ENCODE measurements at places on chromosomes 6 and 20. TPM values are rescaled to one million over a fixed set of nuclear protein-coding genes. Genes with fewer than 3 reads are reported as not detected.

- no peak for DNase-seq
- peaks cover 36% of the 10 kb centered on the region for H3K4me1 ChIP-seq
- no peak overlapping the region for H3K4me3 ChIP-seq
- no peak overlapping the region for H3K27ac ChIP-seq
Measured at GRCh38 chr20:62743777-62744317, 35.2 kb downstream of the NTSR1 start.

DNA sequence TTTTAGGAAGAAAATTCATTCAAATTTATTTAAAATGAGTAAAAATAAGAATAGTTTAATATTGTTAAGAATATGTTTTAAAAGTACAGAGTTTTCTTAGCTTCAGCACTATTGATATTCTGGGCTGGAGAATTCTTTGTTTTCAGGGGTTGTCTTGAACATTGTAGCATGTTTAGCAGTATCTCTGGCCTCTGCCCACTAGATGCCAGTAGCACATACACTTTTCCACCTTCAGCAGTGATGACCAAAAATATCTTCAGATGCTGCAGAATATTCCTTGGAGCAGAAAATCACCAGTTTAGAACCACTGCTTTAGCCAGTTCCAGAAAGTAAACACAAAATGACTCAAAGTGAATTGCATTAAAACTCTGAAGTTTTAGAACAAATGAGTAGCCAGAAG lies 19.4 kb upstream of the SDHAF4 start:
- no peaks in the 10 kb centered on the region for H3K4me1 ChIP-seq
- H3K27ac ChIP-seq: no peak overlapping the region
- H3K4me3 ChIP-seq: no peak overlapping the region
- no peak for DNase-seq

- H3K27me3 ChIP-seq: peaks cover 2% of the 10 kb centered on the region
- H3K27ac ChIP-seq: peak overlapping the region; percentile 84
- H3K4me3 ChIP-seq: peak overlapping the region; percentile 41
- peak; percentile 88 for DNase-seq
Measured at GRCh38 chr6:85460921-85461797, 11.3 kb downstream of the NT5E start.

- no peaks in the 10 kb centered on the region for H3K27me3 ChIP-seq
- H3K4me3 ChIP-seq: no peak overlapping the region
- H3K36me3 ChIP-seq: peaks cover 9% of the 10 kb centered on the region
- no peak overlapping the region for H3K27ac ChIP-seq
- DNase-seq: no peak
Measured at GRCh38 chr20:49684335-49684997, 29.2 kb downstream of the B4GALT5 start.

DNA sequence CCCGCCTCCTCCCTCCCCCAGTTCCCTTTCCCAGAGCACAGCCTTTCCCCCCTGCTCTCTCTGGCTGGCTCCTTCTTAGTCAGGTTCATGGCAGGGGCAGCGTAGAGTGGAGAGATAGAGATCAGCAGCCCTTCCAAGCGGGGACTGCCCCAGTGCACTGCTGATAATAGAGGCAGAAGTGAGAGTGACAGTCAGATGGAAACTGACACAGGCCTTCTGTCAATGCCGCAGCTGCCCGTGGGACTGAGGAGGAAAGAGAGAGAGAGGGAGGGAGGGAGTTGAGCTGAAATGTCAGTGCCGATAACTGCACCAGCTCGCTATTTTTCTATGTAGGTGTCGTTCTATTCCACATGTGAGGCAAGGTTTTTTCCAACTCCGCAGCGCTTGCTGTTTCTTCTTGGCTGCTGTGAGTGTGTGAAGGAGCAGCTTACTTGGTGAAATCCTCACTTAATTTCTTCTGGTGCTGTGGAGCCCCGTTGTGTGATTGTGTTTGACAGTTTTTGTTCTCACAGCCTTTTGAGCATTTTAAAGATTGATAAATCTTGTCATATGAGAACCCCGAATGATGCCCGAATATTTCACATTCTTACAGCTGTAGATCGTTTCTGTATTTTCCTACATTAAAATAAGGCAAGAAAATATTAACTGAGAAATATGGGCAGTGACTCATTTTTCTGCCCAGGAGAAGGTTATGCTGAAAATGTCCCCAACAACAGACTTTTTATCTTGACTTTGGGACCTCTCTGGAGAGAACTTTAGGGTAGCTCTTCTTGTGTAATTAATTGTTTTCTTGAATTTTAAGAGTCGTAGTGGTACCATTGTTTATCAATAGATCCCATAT lies 386.4 kb upstream of the MMS22L start:
- DNase-seq: peak; percentile 41
- no peaks in the 10 kb centered on the region for H3K4me1 ChIP-seq
- no peaks in the 10 kb centered on the region for H3K36me3 ChIP-seq
- H3K27me3 ChIP-seq: no peaks in the 10 kb centered on the region
- H3K4me3 ChIP-seq: no peak overlapping the region

GRCh38 chr20:23286346-23286745 lies 64.2 kb upstream of the NXT1 start:
- no peak overlapping the region for H3K27ac ChIP-seq
- H3K4me3 ChIP-seq: no peak overlapping the region
- peaks cover 2% of the 10 kb centered on the region for H3K27me3 ChIP-seq
- no peak for DNase-seq

- no peak overlapping the region for H3K27ac ChIP-seq
- H3K36me3 ChIP-seq: no peaks in the 10 kb centered on the region
- H3K4me1 ChIP-seq: peaks cover 11% of the 10 kb centered on the region
- peaks cover 82% of the 10 kb centered on the region for H3K27me3 ChIP-seq
Measured at GRCh38 chr6:108132863-108133262, 33.0 kb upstream of the NR2E1 start.

- H3K4me1 ChIP-seq: no peaks in the 10 kb centered on the region
- H3K4me3 ChIP-seq: no peak overlapping the region
Measured at GRCh38 chr6:81969814-81970213, 217.3 kb upstream of the TENT5A start.

- DNase-seq: no peak
- H3K4me3 ChIP-seq: no peak overlapping the region
- H3K36me3 ChIP-seq: no peaks in the 10 kb centered on the region
Measured at GRCh38 chr6:160293844-160294243, 35.2 kb upstream of the SLC22A2 start.

DNA sequence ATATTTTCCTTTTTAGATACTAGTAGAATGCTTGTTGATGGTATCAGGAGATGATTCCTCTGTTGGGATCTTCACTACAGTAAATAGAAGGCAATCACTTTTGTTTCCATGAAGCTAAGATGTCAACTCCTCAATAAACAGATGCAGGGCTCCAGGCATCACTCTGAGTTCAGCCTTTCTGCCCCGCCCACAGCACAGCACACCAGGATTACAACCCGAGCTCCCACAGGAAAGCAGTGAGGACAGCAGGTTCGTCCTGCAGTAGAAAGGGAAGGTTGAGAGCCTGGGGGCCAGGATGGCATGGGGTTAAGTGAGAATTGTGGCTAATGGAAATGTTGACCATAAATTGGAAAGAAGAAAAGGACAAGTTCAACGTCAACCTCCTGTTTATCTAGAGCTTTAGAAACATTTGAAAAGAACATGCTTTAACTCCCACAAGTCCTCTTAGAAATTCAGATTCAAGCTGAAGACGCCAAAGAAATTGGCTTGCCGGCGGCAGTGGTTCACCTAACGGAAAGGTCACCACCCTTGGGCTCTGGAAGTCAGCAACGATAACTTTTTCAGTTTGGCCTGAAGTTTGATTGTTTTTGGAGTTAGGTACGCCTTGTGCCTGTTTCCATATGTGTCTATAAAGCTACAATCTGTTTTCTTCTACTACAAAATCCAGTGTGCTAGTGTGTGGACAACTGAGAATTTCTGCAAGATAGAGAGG lies 144.4 kb upstream of the PDE10A start:
- peaks cover 2% of the 10 kb centered on the region for H3K36me3 ChIP-seq
- H3K27ac ChIP-seq: no peak overlapping the region
- no peak overlapping the region for H3K4me3 ChIP-seq
- no peak for DNase-seq
- H3K27me3 ChIP-seq: peaks cover 14% of the 10 kb centered on the region

DNA sequence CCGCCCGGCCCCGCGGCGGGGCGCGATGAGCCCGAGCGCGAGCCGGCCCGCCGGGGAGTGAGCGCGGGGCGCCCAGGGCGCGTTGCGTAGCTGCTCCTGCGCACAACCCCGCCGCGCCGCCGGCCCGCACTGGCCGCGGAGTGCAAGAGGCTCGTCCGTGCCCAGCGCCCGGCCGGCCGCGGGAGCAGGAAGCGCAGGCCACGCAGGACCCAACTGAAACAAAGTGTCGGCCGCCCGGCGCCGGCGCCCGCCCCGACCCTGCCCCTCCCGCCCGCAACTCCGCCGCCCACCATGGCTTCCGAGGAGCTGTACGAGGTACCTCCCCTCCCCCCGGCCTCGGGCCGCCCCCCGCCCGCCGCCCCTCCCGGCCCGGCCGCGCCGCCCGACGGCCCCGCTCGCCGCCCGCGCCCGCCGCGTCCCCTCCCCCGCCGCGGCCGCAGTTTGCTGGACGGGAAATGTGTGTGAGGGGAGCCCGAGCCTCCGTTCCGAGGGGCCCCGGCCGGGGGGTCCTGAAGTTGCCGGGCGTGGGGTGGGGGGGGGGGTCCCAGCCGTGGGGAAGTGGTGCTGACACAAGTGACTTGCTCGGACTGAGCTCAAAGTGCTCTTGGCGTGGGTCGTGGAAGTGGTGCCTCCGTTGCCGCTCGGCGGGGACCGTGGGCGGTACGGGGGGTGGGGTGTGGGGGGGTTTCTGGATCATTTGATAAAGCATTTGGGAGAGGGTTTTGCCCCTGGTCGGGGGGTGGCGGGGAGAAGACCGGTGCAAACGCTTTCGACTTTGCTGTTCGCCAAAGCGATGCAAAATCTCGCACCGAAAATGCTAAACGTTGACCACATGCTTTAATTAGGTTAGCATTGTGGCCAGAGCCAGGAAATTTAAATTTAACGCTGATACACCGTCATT lies 539 bp downstream of the CDYL start:
- H3K4me3 ChIP-seq: peak overlapping the region; percentile 82
- H3K27ac ChIP-seq: peak overlapping the region; percentile 82
- H3K27me3 ChIP-seq: peaks cover 32% of the 10 kb centered on the region
- H3K36me3 ChIP-seq: peaks cover 14% of the 10 kb centered on the region
- peak; percentile 62 for DNase-seq
- peaks cover 43% of the 10 kb centered on the region for H3K4me1 ChIP-seq

GRCh38 chr6:42104095-42104803 lies 38.2 kb downstream of the C6orf132 start:
- DNase-seq: peak; percentile 86
- H3K36me3 ChIP-seq: no peaks in the 10 kb centered on the region
- H3K27ac ChIP-seq: peak overlapping the region; percentile 75
- H3K4me3 ChIP-seq: peak overlapping the region; percentile 54
- peaks cover 42% of the 10 kb centered on the region for H3K4me1 ChIP-seq

DNA sequence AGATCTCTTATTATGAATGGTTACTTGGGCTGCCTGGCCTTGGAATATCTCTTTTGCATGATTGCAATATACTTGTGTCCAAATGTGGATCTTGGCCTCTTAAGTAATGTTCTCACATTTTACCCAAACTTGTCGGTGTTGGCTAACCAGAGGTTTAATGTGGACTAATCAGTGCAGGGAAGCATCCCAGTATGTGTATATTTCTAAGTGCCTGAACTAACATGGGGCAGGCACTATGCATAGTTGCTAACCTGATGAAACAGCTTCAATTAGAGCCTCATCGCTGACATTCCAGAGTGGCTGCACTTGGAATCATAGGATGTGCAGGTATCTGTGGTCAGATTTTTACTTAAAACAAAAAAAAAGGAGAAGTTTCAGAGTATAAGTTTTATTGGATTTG lies 160.0 kb downstream of the PDE7B start:
- H3K4me1 ChIP-seq: no peaks in the 10 kb centered on the region
- H3K4me3 ChIP-seq: no peak overlapping the region

GRCh38 chr6:53281518-53282215 lies 67.1 kb downstream of the ELOVL5 start:
- H3K36me3 ChIP-seq: peaks cover 41% of the 10 kb centered on the region
- no peak overlapping the region for H3K4me3 ChIP-seq
- H3K4me1 ChIP-seq: peaks cover 37% of the 10 kb centered on the region
- H3K27ac ChIP-seq: no peak overlapping the region
- H3K27me3 ChIP-seq: no peaks in the 10 kb centered on the region

DNA sequence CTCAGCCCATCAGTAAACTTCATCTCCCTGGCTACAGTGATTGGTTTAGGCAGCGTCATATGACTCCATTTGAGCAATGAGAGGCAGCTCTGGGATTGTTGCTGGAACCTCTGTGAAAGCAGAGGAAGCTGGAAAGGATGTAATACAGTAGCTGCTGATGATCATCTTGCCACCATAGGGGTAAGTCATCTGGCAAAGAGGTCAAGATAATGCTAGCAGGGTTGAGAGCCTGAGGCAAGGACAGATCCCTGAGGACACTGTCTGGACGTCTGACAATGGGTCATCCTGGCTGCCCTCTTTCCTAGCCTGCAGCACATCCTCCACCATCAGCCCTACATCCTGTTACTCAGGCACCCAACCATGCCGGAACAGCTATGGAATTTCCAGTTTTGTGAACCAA lies 25.5 kb upstream of the FKBP1A start:
- DNase-seq: no peak
- H3K4me1 ChIP-seq: peaks cover 20% of the 10 kb centered on the region
- H3K27me3 ChIP-seq: peaks cover 9% of the 10 kb centered on the region
- H3K4me3 ChIP-seq: no peak overlapping the region
- peaks cover 14% of the 10 kb centered on the region for H3K36me3 ChIP-seq

DNA sequence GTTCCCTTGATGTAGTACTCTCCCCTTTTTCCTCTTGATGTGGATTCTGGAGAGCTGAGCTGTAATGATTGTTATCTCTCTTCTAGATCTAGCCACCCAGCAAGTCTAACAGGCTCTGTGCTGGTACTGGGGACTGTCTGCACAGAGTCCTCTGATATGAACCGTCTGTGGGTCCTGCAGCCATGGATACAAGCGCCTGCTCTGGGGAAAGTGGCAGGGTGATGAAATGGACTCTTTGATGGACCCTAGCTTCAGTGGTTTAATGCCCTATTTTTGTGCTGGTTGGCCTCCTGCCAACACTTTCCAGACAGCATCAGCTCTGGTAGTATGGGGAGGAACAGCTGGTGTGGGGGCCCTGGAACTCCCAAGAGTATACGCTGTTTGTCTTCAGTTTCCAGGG lies 216.3 kb downstream of the ADGRG6 start:
- no peaks in the 10 kb centered on the region for H3K4me1 ChIP-seq
- H3K36me3 ChIP-seq: no peaks in the 10 kb centered on the region
- H3K27me3 ChIP-seq: peaks cover 12% of the 10 kb centered on the region
- H3K27ac ChIP-seq: no peak overlapping the region

- DNase-seq: no peak
- H3K27ac ChIP-seq: no peak overlapping the region
- peaks cover 15% of the 10 kb centered on the region for H3K4me1 ChIP-seq
- H3K4me3 ChIP-seq: no peak overlapping the region
- H3K27me3 ChIP-seq: no peaks in the 10 kb centered on the region
Measured at GRCh38 chr6:5199702-5200101, 61.0 kb downstream of the LYRM4 start.

GRCh38 chr20:62143957-62144825 lies 622 bp downstream of the SS18L1 start:
- peak overlapping the region; percentile 54 for H3K27ac ChIP-seq
- DNase-seq: peak; percentile 67
- H3K27me3 ChIP-seq: no peaks in the 10 kb centered on the region
- peak overlapping the region; percentile 77 for H3K4me3 ChIP-seq
- peaks cover 48% of the 10 kb centered on the region for H3K4me1 ChIP-seq

GRCh38 chr6:109580519-109580918 lies 97.5 kb upstream of the ZBTB24 start:
- H3K4me3 ChIP-seq: no peak overlapping the region
- no peaks in the 10 kb centered on the region for H3K36me3 ChIP-seq
- no peaks in the 10 kb centered on the region for H3K4me1 ChIP-seq
- H3K27me3 ChIP-seq: no peaks in the 10 kb centered on the region
- no peak overlapping the region for H3K27ac ChIP-seq

RIN2 gene
- not detected for total RNA-seq

ERVFRD-1 gene
- total RNA-seq: not detected

ACTL10 gene
- total RNA-seq: 3.7 TPM

JAG1 gene
- 0.15 TPM for total RNA-seq

PRR18 gene
- total RNA-seq: not detected

VGLL2 gene
- total RNA-seq: not detected

PKIB gene
- 0.91 TPM for total RNA-seq

CCN6 gene
- total RNA-seq: not detected

PTCHD4 gene
- total RNA-seq: not detected

ACOT8 gene
- total RNA-seq: 36.1 TPM

Data from activated CD8-positive, alpha-beta memory T cell treated with anti-CD3 and anti-CD28 coated beads, Interleukin-2, amount 10 ng/mL, durations not matched to agents 7 days and 5 days (primary cell).